ENCODE measurements at places on chromosomes 5 and 9. TPM values are rescaled to one million over a fixed set of nuclear protein-coding genes. Genes with fewer than 3 reads are reported as not detected.

- no peak for DNase-seq
Measured at GRCh38 chr9:17219261-17219660, 84.4 kb downstream of the CNTLN start.

Gene HTR4
- 0.22 TPM for total RNA-seq

DNA sequence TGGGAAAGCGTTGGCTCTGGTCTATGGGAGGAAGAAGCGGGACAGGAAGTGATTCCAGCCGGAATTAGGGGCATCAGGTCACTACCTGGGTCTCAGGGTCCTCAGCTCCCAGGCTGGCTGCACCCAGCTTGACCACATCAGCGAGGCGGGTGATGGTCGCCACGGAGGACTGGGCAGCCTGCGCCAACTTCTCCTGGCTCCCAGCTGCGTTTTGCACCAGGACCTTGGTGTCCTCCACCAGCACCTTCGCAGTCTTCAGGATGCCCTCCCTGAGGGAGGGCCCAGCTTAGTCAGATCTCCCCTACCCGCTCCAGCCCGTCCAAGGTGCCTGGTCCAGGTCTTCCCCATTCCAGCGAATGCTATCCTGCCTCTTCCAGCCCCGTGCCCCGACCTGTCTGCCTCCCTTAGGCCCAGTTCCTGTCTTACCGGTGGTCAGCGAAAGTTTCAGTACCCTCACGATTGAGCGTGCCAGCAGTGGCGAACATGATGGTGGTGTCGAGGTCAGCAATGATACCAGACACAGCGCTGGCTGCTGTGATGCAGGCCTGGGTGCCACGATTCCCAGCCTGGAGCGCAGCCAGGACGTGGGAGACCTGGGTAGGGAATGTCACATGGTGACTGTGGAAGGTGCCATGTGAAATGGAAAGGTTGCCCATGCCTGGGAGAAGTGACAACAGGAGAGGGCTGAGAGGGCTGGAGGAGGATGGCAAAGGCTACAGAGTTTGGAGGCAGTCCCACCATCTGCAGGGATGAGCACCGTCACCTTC is 14.4 kb upstream of the TPM2 start:
- DNase-seq: no peak

- DNase-seq: no peak
Measured at GRCh38 chr9:135468854-135469521, 10.6 kb upstream of the PPP1R26 start.

Gene OSMR
- 118 TPM for total RNA-seq

Gene PCDHGA4
- 3.9 TPM for total RNA-seq

GRCh38 chr5:141488591-141489561 is at the start of gene PCDHGC5:
TSS of gene PCDHGC5 (plus strand) at chr5:141489081. CDS start at chr5:141489241, 160 bp downstream.
- DNase-seq: no peak

- no peak for DNase-seq
Measured at GRCh38 chr5:120614531-120615180, 150.6 kb downstream of the PRR16 start.

DNA sequence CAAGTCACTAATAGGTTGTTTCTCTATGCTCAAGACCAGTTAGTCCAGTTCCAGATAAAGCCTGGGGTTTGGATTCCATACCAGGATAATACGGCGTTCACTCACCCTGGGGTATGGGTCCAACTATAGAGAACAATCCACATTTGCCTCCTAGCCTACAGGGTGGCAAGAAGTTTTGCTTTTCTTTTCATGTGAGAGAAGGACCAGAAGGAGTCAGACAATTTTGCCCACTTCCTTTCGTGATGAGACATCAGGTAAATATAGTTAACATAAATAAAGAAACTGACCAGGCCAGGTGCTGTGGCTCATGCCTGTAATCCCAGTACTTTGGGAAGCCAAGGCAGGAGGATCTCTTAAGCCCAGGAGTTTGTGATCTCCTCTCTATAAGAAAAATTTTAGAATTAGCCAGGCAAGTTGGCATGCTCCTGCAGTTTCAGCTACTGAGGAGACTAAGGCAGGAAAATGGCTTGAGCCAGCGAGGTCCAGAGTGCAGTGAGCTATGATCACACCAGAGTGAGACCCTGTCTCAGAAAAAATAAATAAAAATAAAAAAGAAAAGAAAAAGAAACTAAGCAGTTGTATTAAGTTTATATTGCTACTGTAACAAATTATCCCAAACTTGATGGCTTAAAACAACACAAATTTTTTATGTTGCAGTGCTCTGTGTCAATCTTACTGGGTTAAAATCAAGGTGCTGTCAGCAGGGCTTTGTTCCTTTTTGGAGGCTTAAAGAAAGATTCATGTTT is 7.5 kb upstream of the REEP5 start:
- DNase-seq: no peak

Gene PDE6A
- total RNA-seq: 0.03 TPM

GRCh38 chr9:105883847-105884246 is 189.5 kb downstream of the TMEM38B start:
- DNase-seq: no peak

- no peak for DNase-seq
Measured at GRCh38 chr9:92406477-92406876, 2.1 kb upstream of the OGN start.

DNA sequence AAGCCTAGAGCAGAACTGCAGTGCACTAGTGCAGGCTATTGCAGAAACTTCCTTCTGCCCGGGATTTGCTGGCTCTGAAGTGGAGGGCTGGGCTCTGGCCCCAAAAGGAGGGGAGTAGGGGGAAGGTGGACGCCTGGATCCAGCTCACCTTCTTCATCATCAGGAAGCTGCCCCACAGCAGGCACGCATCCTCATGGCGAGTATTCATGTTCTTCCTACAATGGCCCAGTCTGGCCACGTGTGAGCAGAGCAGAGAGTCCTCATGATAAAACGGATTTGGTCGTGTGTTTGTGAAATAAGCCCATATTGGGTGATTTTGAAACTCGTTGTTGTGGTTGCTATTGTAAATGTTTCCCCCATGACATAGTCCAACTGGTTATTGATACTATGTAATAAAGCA is 8.2 kb upstream of the GLIPR2 start:
- no peak for DNase-seq

DNA sequence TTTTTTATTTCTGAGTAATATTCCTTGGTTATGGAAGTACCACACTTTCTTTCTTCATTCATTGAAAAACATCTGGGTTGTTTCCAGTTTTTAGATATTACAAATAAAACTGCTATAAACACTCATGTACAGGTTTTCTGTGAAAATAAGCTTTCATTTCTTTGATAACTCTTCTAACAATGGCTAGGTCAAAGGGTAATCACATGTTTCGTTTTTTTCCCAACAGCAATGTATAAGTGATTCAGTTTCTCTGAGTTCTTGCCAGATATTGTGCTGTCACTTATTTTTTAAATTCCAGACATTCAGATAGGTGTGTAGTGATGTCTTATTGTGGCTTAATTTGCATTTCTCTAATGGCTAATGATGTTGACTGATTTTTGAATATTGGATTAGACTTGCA is 16.7 kb upstream of the TNPO1 start:
- no peak for DNase-seq

DNA sequence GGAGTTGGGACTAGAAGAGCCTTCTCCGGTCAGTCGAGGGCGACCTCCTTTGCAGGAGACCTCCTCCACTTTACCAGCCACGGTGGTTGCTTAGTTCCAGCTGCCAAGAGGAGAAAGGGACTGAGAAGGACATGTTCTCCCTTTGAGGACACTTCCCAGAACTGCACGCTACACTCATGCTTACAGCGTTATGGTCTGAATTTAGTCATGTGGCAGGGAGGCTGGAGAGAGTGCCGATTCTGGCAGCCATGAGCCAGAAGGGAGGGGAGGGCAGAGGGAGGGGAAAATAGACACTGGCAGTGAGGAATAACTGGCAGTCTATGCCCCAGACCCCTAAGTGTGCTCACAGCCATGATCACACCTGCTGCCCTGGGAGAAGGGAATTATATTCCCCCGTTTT is 47.8 kb downstream of the TSPAN17 start:
- no peak for DNase-seq

Gene TAL2
- total RNA-seq: 0.98 TPM

Gene OGN
- total RNA-seq: 3.8 TPM

Gene CDH12
- not detected for total RNA-seq

GRCh38 chr9:137074657-137075274 is 2.6 kb upstream of the UAP1L1 start:
- DNase-seq: no peak

Gene POU5F2
- 1.8 TPM for total RNA-seq

- DNase-seq: no peak
Measured at GRCh38 chr5:135163964-135164363, 129.9 kb upstream of the PITX1 start.

- peak; percentile 82 for DNase-seq
Measured at GRCh38 chr9:123335193-123335985, 20.6 kb upstream of the CRB2 start.

- DNase-seq: no peak
Measured at GRCh38 chr5:96783326-96783725, 24.4 kb downstream of the ERAP1 start.

DNA sequence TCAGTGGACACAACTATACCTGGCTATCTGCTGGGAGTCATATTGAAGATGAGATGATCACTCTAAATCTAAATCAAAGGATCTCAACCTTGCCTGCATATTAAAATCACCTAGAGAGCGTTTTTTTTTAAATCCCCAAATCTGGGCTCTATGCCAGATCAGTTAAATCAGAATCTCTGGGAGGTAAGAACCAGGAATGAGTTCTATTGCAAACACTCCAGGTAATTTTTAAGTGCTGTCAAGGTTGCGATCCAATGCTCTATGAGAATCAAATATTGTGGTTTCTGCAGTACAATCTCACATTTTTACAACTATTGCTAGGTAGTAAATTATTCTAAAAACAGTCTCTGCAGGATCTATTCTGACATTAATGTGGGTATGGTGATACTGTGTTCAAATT is 202.3 kb upstream of the OR13F1 start:
- DNase-seq: no peak

GRCh38 chr9:113906411-113907110 is 30.5 kb downstream of the ZNF618 start:
- no peak for DNase-seq

Gene CA9
- 0.85 TPM for total RNA-seq

DNA sequence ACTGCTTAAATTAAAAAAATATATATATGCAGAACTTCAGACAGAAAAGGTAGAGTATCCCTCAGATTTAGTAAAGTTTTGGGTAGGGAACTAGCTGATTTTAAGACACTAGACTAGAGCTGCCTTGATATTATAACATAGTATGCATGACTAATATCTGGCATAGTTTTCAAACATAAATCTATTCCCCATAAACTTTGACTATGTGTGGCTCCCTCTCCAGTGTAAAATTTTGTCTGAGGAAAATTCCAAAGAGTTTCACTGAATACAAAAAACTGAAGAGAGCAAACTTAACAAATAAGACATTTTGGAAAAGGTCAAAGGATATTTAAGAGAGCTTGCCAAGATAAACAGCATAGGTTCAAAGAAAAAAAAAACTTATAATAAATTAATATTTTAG is 66.2 kb upstream of the ZNF462 start:
- DNase-seq: no peak

DNA sequence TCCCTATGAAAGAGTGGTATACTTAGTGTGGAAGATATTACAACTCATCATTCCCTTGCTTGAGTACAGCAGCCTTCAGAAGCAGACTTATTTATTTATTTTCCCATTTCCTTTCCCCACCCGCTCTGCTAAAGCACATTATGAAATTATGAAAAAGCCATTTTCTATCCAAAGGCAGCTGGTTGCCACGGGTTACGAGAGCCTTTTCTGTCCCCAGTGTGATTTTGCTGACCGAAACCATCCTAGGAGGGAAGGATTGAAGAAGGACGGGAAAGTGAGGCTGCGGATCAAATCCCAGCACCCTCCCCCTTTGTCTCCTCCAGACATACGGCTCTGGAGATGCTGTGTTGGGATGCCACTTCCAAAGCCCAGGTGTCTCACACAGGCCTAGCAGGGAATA is 246.9 kb downstream of the TLR4 start:
- DNase-seq: no peak

- DNase-seq: no peak
Measured at GRCh38 chr5:52945040-52945439, 44.1 kb upstream of the ITGA2 start.

GRCh38 chr9:125374443-125375309 is 113.0 kb downstream of the GAPVD1 start:
- DNase-seq: peak; percentile 86

GRCh38 chr9:97848480-97849237 is 4.4 kb upstream of the FOXE1 start:
- DNase-seq: no peak
